ENCODE measurements at places on chromosomes 7 and 10. TPM values are rescaled to one million over a fixed set of nuclear protein-coding genes. Genes with fewer than 3 reads are reported as not detected.
A peak's percentile ranks its signal among the peaks of the same experiment; 100 is the strongest.

Gene CLRN3
- total RNA-seq: not detected

Gene EVX1
- 2.5 TPM for total RNA-seq

Gene ZNF365
- total RNA-seq: 0.74 TPM

Gene ERVW-1
- total RNA-seq: not detected

Gene UNCX
- total RNA-seq: not detected

Gene GPR26
- total RNA-seq: not detected

Gene NPFFR1
- not detected for total RNA-seq

Gene CYP26A1
- not detected for total RNA-seq

Gene HMX2
- total RNA-seq: not detected

Gene GDF10
- 1.7 TPM for total RNA-seq

Gene DOCK1
- 64.6 TPM for total RNA-seq

- no peak for DNase-seq
These were observed 1.1 kb downstream of the KIAA1217 start for GRCh38 chr10:24209946-24210491.

- no peak for DNase-seq
These were observed 51.8 kb upstream of the ANK3 start for GRCh38 chr10:60441515-60441914.

DNA sequence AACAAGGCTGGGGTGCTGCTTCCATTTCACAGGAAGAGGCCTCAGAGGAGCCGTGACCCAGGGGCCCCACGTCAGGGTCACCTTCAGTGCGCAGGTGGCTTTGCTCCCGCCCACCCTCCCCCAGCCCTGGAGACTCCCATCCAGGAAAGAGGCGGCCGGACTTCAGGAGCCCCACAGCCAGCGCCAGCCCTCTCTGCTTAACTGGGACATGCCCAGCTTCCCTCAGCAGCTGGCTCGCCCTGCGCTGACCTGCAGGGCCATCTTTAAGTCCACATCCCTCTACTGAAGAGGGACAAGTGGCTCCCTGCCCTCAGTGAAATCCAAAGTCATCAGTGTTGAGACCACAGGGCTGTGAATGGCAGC, 141.9 kb upstream of the PPP2R2D start:
- DNase-seq: no peak

- no peak for DNase-seq
These were observed 82.3 kb downstream of the UBE3C start for GRCh38 chr7:157220916-157221569.

GRCh38 chr7:20330239-20330927, at the start of gene ITGB8:
TSS of gene ITGB8 (plus strand) at chr7:20330900. CDS start at chr7:20331807, 907 bp downstream.
- DNase-seq: no peak

GRCh38 chr10:104317726-104318299, 20.5 kb downstream of the ITPRIP start:
- no peak for DNase-seq

DNA sequence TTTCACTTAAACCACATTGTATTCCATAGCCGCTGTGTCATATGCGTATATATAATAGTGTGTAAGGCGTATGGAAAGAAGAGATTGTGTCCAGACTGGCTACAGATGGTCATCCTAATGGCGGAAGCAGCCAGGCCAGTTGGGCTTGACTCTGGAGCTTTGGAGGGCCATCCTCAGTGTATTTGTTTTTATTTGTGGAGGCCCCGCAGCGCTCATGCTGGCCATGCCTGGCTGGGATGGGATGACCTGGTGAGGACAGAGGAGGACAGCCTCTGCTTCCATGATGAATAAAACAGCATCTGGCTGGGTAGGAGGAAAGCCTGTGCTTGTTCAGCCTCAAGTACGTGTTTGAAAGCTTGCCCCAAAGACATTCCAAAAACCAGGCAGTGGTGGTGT, 220.3 kb downstream of the EBF3 start:
- peak; percentile 72 for DNase-seq

DNA sequence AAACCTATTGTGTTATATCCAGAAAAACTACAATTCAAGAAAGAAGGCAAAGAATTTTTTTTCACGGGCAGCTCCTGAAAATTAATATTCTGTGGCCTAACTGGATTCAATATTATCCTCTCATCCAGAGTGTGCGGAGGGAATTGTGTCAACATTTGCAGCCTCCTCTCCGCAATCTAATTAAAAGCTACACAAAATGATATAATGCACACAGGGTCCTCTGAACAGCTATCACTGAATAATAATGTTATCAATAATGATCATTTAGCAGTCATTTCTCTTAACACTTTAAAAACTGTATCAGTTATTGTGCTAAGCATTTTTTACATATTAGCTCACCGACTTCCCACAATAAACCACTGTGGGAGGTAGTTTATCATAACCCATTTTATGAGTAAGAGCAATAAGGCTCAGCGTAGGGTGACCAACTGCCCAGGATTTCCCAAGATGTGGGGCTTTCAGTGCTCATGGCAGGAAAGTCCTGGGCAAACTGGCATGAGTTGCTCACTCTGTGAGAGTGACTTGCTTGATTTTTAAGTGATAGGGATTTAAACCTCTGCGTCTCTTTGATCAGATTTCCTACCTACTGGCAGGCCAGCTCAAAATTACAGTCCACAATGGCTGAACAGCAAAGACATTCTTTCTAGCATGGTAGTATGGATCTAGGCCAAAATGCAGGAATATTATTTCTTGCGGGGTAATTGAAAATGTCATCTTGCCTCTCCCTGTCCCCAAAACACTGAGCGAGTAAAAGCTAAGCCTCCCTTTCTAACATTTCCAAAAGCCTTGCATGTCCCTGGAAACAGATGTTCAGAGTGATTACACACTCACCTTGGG, 65.7 kb downstream of the AOAH start:
- peak; percentile 10 for DNase-seq

DNA sequence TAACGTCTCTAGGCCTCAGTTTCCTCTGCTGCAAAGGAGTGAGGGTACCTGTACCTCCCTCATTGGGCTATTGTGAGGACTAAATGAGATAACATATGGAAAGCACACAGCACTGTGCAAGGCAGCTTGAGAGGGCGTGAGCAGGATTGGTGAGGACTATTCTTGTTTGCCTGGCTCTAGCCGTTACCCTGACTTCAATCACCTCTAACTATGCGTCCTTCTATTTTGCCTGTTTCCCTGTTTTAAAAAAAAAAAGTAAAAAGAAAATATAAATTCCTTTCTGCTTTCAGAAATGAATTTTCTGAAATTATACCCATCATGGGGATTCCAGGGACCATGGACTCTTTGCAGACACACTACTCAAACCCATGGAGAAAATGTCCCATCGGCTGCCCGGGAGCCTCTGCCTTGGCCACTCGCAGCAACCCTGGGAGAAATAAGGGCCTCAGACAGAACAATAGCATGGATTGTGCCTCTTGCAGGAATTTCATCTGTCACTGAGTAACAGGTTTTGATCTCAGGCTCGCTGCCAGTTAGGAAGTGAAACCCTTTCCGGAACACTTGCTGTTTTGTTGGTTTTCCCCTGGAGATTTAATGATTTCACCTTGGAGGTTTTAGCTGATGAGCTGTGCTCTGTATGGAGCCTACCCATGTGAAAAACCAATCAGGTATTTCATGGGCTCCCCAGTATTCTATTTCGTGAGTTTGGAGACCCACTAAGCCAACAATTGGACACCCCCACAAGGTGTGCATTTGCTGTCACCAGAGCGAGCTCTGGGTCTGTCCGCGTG, 55.6 kb downstream of the STEAP1B start:
- no peak for DNase-seq

DNA sequence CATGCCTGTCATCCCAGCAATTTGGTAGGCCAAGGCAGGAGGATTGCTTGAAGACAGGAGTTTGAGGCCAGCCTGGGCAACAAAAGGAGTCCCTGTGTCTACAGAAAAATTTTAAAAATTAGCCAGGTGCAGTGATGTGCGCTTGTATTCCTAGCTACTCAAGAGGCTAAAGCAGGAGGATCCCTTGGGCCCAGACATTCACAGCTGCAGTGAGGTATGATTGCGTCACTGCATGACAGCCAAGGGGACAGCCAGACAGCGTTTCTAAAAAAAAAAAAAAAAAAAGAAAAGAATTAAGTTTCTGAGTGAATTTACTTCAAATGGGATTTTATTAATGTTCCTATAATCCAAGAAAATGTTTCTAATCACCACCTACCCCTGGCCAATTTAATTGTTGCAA, 87.4 kb upstream of the RNF148 start:
- DNase-seq: no peak

GRCh38 chr10:100482181-100482833, 19.5 kb downstream of the WNT8B start:
- no peak for DNase-seq

DNA sequence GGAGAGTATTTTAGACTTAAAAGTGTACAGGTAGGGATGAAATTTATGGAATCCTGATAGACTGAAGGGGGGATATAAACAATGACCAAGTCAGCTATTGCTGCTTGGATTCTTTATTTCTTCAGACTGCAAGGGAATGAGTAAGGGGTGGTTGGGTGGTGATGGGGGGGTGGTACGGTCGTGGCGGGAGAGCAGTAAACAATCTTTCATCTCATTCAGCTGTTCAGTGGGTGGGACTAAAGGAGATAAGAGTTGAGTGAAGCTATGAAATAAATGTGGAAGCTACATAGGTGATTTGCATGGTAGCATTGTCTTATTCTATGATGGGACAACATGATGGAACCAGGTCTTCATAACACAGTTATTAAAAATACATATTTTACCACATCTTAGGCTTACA, 1.8 kb downstream of the SEPTIN7 start:
- no peak for DNase-seq

DNA sequence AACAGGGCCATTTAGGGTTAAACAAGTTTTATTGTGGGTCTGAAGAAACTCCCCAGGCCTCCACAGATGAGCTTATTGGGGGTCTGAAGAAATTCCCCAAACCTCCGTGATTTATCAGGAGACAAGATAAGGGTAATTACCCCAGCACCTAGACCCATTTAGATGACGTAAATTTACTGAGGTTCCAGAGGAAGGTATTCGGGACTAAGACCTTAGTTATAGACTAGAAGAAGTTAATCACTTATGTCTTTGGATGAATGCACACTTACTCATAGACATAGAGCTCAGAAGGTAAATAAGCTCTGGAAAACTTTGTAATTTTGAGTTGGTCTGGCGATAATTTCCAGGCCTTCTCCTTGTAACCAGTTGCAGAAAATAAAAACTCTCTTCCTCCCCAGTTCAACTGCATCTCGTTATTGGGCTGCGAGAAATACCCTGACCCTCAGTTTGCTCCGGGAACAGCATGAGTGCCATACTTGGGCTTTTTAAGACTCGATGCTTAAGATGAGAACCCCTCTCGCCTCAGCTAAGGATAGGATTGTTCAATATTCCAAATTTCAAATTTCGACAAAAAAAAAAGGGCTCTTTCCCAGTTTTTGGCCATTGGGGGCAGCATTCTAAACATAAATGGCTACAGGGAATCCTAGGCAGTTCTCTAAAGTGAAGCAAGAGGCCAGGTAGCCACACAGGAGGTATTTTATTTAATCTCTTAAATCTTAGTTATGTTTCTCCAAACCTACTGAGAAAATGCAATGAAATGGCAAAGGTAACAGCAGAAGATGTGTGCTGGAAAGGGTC, 74.7 kb upstream of the PFKP start:
- DNase-seq: no peak

- no peak for DNase-seq
These were observed 145.2 kb upstream of the ANK3 start for GRCh38 chr10:60534761-60535389.

- no peak for DNase-seq
These were observed 964.8 kb downstream of the SORCS3 start for GRCh38 chr10:105605918-105606317.

GRCh38 chr10:131820626-131821025, 80.2 kb upstream of the PPP2R2D start:
- no peak for DNase-seq

DNA sequence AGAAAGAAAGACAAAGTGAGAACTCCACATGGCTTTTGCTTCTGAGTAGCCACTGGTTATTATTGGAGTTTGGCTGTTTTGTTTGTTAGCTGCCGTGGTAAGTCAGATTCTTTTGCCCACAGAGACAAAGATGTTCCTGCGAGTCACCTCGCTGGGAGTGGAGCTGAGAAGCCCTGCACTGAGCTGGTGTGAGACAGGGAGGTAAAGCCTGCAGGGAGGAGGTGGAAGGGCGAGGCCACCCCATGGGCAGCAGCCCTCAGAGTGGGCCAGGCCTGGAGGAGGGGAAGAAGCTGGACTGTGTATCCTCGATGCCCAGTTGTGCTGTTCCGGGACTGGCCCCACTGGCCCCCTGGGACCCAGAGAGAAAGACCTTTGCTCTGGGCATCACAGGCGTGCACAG, 14.3 kb upstream of the NOM1 start:
- no peak for DNase-seq

- DNase-seq: no peak
These were observed 250.2 kb downstream of the ELFN1 start for GRCh38 chr7:1920266-1920681.

- DNase-seq: no peak
These were observed 52.2 kb downstream of the CADPS2 start for GRCh38 chr7:122833888-122834570.

DNA sequence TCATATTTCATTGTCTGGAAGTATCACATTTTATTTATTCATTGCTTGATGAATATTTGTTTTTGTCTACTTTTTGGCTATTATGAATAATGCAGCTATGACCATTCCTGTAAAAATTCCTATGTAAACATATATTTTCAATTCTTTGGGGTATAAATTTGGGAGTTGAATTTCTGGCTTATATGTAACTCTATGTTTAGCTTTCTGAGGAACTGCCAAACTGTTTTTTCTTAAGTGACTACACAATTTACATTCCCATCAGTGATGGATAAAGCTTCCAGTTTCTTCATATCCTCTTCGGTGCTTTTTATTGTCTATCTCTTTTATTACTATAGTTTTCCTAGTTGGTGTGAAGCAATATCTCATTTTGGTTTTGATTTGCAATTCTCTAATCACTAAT, 115.6 kb upstream of the CXCL12 start:
- no peak for DNase-seq

DNA sequence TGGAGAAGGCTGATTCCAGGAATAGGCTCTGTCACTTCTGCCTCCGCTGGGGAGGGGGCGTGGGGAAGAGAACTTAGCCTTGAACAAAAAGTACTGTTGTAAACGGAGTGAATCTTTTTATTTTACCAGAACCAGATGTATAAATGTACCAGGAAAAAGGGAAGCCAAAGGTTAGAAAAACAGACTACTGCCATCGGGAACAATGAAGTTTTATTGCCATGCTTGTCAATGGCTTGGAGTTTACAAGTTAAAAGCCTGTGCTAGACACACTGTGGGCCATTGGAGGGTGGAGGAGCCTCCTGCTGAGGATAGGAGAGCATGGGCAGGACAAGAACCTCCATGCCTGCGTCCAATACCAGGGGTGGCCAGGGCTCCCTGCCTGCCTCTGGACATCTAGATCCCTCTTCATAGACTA, 161.7 kb upstream of the LYZL2 start:
- DNase-seq: no peak
